ENCODE measurements at places on chromosomes 1 and 21. TPM values are rescaled to one million over a fixed set of nuclear protein-coding genes. Genes with fewer than 3 reads are reported as not detected.

The UBL4B gene
- total RNA-seq = not detected

The CELA3B gene
- not detected for total RNA-seq

The INAVA gene
- total RNA-seq = 11.3 TPM

The SLFNL1 gene
- 9.2 TPM for total RNA-seq

The LMX1A gene
- total RNA-seq = not detected

The PROK1 gene
- not detected for total RNA-seq

The CPTP gene
- total RNA-seq = 24.2 TPM

The CLCA4 gene
- total RNA-seq = 0.11 TPM
